ENCODE measurements at places on chromosomes 2 and 18. TPM values are rescaled to one million over a fixed set of nuclear protein-coding genes. Genes with fewer than 3 reads are reported as not detected.

Gene L3MBTL4
- total RNA-seq = not detected

Gene IL36G
- total RNA-seq = not detected

Gene SLC19A3
- total RNA-seq = not detected

Gene GPR45
- total RNA-seq = not detected

Gene TRAF3IP1
- total RNA-seq = 8.8 TPM

Gene TACR1
- not detected for total RNA-seq

Gene AGXT
- total RNA-seq = not detected

Gene KHK
- 8.0 TPM for total RNA-seq

Gene FER1L5
- not detected for total RNA-seq

Gene OR6B3
- total RNA-seq = not detected

Gene FARP2
- total RNA-seq = 24.0 TPM

Gene DPP4
- total RNA-seq = 106 TPM

Gene INHBB
- not detected for total RNA-seq

Gene ADCYAP1
- total RNA-seq = not detected

Gene SERPINE2
- total RNA-seq = 1.9 TPM

Gene SOWAHC
- not detected for total RNA-seq

Gene COMMD1
- total RNA-seq = 27.4 TPM

Gene CCDC148
- total RNA-seq = not detected

Gene IL36RN
- not detected for total RNA-seq

Gene BOLL
- total RNA-seq = not detected

Gene IL1B
- 0.14 TPM for total RNA-seq

Gene EVX2
- not detected for total RNA-seq

Gene GLI2
- total RNA-seq = 0.28 TPM

Gene RESP18
- not detected for total RNA-seq

Gene GPR35
- total RNA-seq = 14.4 TPM

Gene SNTG2
- total RNA-seq = 1.6 TPM

Measured in activated CD8-positive, alpha-beta memory T cell treated with anti-CD3 and anti-CD28 coated beads, Interleukin-2, amount 10 ng/mL, durations not matched to agents 7 days and 5 days (primary cell).